Liver (tissue), 10 donors: ENCODE measurements at places on chromosomes 16 and 17.

DNA sequence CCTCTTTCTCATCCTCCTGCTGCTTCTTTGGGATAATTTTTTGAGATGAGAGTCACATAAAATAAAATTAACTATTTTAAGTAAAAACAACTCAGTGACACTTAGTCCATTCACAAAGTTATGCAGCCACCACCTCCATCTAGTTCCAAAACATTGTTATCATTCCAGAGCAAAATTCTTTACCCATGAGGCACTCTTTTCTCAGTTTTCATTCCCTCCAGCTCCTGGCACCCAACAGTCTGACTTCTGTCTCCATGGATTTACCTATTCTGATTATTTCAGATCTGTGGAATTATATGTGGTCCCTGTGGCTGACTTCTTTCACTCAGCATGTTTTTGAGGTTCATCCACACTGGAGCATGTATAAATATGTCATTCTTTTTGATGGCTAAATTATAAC lies 239.9 kb upstream of the DYNLRB2 start:
- no peak for DNase-seq

DNA sequence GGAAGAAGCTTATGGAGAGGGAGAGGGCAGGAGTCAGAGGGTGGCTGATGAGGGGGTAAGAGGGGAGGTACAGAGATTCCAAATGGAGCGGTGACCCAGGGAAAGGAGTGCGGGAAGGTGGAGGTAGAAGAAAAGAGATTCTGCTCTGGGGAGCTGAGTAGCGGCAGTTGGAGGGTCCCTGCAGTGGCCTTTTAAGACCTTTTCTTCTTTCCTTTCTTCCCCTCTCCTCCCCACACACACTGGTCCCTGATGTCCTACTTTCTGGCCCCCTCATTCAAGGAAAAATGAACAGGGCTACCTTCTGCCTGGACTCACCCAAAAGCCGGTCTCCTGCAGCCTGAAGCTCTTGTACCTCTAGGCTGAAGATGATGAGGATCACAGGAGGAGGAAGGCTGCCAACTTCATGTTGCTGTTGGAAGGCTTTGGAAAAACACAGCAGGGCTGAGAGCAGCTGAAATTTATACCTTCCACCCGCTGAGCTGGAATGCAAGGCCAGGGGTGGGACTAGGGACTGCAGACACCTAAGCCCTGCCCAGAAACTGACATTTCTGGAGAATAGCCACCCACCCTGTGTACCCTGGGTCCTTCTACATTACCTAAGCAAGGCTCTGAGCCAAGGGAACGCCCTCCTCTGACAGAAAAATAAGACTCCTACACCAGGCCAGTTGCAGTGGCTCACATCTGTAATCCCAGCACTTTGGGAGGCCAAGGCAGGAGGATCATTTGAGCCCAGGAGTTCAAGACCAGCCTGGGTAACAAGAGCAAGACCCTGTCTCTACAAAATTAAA lies 9.4 kb upstream of the HEATR6 start:
- no peak for DNase-seq

GRCh38 chr17:37507111-37507510 lies 17.4 kb downstream of the DUSP14 start:
- no peak for DNase-seq

- DNase-seq: no peak
Measured at GRCh38 chr16:82452004-82452756, 174.6 kb upstream of the CDH13 start.
